Thyroid gland (tissue), 4 donors: ENCODE measurements at places on chromosomes 3 and 15. TPM values are rescaled to one million over a fixed set of nuclear protein-coding genes. Genes with fewer than 3 reads are reported as not detected.

PCOLCE2 gene
- total RNA-seq: 37.8 TPM

KCNH8 gene
- total RNA-seq: 0.45 TPM

VIPR1 gene
- 6.3 TPM for total RNA-seq

DNA sequence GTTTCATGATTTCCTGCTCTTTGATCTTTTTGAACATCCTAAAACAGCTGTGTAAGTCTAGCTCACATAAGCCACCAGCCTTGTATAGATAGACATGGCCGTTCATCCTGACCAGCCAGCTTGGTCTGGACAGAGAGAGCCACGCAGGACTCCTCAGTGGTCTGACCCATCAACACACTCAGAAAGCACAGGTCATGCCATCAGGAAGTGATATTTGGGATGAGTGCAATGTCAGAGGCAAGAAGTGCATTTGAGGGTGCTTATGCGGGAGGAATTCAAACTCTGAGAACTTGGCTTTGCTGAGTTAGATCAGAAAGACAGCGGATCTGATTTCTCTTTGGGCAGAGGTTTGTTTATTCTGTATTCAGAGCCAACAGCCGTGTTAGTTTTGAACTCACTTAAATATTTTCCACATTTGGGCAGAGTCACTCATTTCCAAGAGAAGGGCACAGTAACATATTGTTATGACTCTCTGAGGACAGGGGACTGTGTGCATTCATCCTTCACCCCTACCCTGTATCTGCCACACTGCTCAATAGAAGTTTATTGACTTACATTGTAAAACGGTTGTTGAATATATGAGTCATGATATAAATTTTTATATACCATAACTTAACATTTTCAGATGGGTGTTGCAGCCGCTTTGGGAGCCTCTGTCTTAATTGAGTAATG, 225.3 kb upstream of the LYSMD4 start:
- no peak for DNase-seq
- no peaks in the 10 kb centered on the region for H3K27me3 ChIP-seq
- peaks cover 4% of the 10 kb centered on the region for H3K4me1 ChIP-seq
- H3K4me3 ChIP-seq: no peak overlapping the region
- H3K36me3 ChIP-seq: no peaks in the 10 kb centered on the region
- H3K27ac ChIP-seq: no peak overlapping the region

GRCh38 chr3:164879201-164879600, 199.1 kb downstream of the SI start:
- no peak overlapping the region for H3K4me3 ChIP-seq
- H3K27me3 ChIP-seq: no peaks in the 10 kb centered on the region
- H3K36me3 ChIP-seq: no peaks in the 10 kb centered on the region
- no peak overlapping the region for H3K27ac ChIP-seq
- H3K4me1 ChIP-seq: no peaks in the 10 kb centered on the region

DNA sequence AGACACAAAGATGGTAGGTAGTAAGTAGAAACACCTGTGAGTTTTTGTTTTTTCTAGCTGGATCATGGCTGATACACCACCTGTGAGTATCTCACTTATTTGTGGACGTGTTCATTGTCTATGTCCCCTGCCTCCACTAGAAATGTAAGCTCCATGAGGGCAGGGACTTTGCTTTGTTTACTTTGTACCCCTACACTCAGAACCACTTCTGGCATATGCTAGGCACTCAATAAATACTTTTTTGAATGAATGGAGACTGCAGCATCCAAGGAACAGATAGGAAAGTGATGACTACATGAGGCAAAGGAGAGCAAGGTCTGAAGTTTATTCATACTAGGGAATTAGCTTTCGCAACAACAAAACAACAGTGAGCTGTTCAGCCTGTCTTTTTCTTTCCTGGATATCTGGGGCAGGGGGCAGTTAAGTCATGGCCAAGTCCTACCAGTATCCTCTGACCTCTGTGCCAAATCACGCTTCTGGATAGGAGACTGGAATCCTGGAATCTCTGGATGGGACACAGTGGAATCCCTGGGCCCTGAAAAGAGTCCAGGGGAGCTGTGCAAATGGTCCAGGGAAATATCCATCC, 11.6 kb upstream of the EPB42 start:
- no peak overlapping the region for H3K4me3 ChIP-seq
- no peaks in the 10 kb centered on the region for H3K4me1 ChIP-seq
- no peaks in the 10 kb centered on the region for H3K27me3 ChIP-seq
- no peak for DNase-seq
- H3K36me3 ChIP-seq: no peaks in the 10 kb centered on the region
- no peak overlapping the region for H3K27ac ChIP-seq

DNA sequence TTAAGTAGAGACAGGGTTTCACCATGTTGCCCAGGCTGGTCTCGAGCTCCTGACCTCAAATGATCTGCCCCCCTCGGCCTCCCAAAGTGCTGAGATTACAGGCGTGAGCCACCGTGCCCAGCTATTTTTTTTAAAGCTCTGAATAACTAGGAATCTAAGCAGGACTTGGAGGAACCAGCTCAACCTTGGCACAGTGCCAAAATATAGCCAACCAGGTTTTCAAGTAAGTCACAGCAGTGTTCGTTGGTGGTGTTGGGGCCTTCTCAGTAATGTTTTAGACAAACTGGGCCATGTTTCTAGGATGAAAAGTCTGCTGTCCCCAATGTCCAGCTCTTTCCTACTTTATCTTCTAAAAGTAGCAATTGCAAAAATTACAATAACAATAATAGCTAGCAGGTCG, 6.4 kb upstream of the ADAM10 start:
- DNase-seq: peak; percentile 49
- peak overlapping the region; percentile 10 for H3K27ac ChIP-seq
- H3K4me1 ChIP-seq: no peaks in the 10 kb centered on the region
- H3K27me3 ChIP-seq: no peaks in the 10 kb centered on the region

DNA sequence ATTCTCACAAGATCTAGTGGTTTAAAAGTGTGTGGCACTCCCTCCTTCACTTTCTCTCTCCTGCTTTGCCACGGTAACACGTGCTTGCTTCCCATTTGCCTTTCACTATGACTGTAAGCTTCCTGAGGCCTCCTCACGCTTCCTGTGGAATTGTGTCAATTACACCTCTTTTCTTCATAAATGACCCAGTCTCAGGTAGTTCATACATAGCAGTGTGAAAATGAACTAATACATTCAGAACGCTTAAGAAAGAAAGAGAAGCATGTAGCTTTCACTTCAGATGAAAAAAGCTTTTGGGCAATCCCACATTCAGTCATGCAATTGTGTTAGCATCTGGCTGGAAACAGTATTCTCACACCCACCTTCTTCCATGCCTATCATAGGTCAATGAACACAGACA, 24.4 kb downstream of the P3H2 start:
- DNase-seq: no peak
- no peak overlapping the region for H3K4me3 ChIP-seq
- no peaks in the 10 kb centered on the region for H3K4me1 ChIP-seq
- H3K27me3 ChIP-seq: no peaks in the 10 kb centered on the region

- DNase-seq: no peak
- H3K4me3 ChIP-seq: no peak overlapping the region
- no peaks in the 10 kb centered on the region for H3K27me3 ChIP-seq
- no peaks in the 10 kb centered on the region for H3K4me1 ChIP-seq
Measured at GRCh38 chr3:190733591-190734146, 128.8 kb downstream of the GMNC start.
